Cardiac septum (tissue), 1 donor: ENCODE measurements at places on chromosomes 5 and 9.

DNA sequence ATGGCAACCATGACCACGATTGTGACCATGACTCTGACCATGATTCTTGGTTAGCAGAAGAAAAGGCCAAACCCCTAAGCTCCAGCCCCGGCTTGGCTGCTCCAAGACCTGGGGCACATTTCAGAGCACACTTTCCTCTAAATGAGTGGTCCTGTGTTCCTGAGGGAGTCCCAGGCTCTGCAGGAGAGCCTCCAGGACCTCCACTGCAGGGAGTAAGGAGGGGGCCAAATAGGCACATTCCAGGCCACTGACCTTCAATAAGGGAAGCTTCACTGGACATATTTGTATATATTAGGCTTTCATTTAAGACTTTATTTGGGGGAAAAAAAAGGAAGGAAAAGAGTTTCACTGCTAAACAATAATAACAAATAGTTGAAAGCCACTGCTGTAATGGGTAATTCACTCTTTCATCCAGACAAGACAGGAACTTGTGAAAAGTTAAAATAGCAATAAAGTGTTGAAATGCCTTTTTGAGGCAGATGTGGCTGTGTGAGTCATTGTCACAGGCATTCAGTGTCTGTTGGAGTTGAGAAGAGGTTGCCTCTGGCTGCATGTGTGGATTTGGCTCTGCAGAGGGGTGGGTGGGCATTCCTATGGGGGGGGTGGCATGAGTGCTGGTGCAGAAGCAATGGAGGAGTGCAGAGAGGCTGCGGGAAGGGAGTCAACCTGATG lies 63.9 kb upstream of the TGFBR1 start:
- DNase-seq, result no peak

- no peak for DNase-seq
These were observed 30.2 kb downstream of the SNX18 start for GRCh38 chr5:54547711-54548250.

- no peak for DNase-seq
These were observed 529.3 kb downstream of the BNC2 start for GRCh38 chr9:16341177-16341576.

GRCh38 chr9:34254141-34254913 lies 74.7 kb downstream of the KIF24 start:
- DNase-seq, result no peak
